ENCODE measurements at places on chromosomes 16 and 17. TPM values are rescaled to one million over a fixed set of nuclear protein-coding genes. Genes with fewer than 3 reads are reported as not detected.

GRCh38 chr16:31323959-31324629 lies 30.9 kb upstream of the ITGAX start:
- no peak for DNase-seq

DNA sequence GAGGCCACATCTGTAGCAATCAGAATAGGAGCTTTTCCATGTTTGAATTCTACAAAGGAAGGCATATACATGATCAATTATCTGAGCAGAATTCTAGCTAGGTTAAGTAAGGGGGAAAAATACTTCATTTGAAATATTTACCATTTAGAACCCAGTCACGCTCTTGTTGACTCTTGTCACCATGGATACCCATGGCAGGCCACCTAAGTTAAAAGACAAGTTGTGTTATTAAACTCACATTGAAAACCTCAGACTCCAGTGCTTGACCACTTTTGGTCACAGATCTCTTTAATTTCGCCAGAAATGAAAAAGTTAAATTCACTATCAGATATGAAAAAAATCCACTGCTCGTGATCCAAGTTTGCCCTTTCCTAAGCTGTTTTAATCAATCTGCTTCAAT lies 4.1 kb downstream of the DDX5 start:
- DNase-seq = no peak

DNA sequence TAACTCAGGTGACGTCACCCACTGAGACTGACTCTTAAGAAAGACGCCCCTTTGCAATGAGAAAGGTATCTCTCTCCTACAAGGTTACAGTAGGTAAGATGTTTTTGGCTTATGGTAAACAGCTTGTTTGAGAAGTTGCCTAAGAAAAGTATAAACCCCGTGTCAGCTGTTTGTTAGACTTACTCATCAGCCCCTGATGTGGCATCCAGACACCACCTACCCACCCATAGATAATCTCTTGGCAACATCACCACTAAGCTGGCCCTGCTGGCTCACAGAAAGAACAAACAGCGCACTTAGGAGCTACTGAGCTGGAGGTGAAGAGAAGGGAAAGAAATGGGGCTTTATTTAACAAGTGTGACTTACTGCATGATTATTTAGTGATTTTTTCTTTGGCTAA lies 121.0 kb downstream of the PARN start:
- no peak for DNase-seq

- DNase-seq = no peak
Observed at GRCh38 chr16:70712359-70712758, 26.5 kb upstream of the MTSS2 start.

DNA sequence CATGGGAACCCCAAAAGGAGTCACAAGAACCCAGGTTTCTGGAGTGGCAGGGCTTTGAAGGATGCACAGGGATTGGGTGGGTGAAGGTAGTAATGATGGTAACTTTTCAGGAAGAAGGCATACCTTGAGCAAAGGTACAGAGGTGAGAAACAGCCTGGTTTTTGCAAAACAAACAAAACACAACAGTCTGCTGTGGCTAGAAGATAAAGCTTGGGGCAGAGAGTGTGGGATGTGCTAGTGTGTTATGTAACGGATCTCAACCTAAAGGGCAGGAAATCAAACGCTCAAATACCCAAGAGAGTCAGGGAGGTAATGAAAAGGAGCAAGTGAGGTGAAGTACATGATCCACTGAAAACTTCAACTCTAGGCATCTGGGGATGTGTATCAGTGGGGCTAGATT lies 4.6 kb downstream of the PTGES3L start:
- DNase-seq = no peak

DNA sequence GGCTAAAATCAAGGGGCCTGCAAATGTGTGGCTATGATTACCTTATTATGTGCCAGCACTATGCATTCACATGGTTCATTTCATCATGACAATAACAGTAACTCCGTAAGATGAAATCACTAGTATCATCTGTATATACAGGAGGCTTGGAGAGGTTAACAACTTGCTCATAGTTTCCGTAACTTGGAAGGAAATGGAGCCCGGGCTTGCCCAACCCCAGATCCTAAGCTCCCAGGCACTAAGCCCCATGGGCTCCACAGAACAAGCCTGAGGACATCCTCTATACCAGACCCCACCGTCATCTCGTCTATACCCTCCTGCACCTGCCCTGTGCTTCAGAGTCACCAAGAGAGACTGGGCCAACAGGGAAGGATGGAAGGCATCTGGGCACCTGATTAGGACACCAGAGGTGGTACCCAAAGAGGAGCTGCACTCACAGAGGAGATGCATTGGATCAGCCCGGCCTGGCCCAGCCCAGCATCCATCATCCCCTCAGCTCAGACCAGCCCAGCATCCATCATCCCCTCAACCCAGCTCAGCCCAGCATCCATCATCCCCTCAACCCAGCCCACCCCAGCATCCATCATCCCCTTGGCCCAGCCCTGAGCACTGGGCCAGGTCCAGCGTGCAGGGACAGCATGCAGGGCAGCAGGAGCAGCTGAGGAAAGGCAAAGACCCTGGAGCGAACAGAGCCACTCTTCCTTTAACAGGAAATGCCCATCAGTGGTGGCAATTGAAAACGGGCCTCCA lies 28.5 kb downstream of the NSMCE1 start:
- DNase-seq = no peak

DNA sequence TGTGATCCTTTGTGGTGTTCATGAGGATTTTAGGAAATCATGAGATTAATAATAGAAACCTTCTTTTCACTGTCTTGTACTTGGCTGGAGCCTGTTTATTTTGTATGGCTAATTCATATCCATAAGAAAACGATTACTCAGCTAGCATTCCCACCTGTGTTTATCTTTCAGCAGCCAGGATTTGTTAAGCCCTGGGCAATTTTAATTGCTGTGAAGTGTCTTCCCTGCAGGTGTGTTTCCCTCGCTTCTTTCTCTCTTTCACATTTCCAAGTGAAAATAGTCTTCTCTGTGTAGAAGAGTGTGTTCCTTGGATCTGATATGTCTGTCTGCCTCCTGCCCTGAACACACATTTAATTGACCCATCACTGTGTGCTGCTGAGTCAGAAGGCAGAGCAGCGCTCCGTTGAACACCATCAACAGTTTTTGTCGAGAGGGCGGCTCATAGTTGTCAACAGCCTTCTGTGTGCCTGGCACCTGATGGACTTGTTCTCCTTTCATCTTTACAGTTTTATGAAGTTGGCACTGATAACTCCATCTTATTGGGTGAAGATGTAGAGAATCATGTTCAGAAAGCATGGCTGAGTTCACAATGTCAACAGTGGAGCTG lies 83.2 kb downstream of the SPECC1 start:
- no peak for DNase-seq

DNA sequence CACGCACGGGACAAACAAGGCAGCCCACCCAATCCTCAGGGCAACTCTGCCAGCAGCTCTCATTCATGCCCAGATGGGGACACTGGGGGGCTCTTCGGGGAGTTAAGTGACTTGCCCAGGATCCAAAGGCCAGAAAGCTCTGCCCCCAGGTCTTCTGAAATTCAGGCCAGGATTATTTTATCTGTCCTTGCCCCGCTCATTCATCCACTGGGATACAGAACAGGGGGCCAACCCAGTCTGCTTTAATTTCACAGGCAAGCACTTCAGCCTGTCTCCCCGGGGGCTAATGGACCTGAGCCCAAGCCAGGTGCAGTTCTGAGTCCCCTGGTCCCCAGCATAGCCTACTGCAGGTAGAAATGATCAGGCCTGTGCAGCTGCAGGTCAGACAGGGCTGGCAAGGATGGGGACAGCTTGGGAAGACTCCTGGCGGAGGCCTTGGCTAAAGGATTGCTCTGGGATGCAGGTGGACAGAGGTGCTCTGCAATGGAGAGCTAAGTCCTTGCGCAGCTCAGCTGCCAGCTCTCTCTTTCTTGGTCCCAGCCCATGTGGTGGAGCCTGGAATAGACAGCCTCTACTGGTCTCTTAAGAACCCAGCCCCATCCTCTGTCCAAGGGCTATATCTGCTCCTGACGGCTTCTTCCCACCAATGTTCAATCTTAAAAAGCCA lies 766 bp upstream of the B3GNT9 start:
- no peak for DNase-seq

DNA sequence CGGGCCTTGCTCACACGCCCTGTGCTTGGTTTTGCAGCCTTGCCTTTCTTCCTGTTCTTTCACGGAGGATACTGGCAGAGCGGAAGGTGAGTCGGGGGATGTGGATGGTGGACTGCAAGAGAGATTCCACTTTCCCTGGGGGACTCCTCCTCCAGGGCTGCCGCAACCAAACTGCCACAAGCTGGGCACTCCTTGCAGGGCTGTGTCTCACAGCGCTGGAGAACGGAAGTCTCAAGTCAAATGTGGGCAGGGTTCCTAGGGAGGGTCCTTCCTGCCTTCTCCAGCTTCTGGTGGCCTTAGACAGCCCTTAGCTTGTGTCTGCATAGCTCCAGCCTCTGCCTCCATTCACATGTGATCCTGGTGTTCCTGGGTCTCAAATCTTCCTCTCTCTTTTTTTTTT lies 11.4 kb upstream of the BIRC5 start:
- no peak for DNase-seq

DNA sequence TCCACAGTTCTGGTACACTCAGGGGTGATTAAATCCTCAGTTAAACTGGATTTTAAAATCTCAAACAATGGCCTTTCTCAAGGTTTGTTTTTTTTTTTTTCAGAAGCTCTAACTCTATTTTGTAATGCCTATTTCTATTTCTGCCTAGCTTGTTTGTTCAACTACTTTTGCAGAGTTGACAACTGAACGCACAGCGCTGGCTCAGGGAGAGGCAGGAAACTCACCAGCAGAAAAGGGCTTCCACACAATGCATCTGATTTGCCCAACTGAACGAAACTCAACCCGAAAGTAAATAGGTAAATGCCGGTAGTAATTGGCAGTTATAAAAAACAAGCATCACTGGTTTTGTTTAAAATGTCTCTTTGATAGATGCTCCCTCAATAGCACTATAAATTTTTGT lies 52.7 kb upstream of the CNEP1R1 start:
- no peak for DNase-seq

The PRSS22 gene
- 36.6 TPM for total RNA-seq

The SLFN14 gene
- total RNA-seq = not detected
